Common myeloid progenitor, CD34-positive (primary cell): ENCODE measurements at places on chromosomes 7 and 10.

DNA sequence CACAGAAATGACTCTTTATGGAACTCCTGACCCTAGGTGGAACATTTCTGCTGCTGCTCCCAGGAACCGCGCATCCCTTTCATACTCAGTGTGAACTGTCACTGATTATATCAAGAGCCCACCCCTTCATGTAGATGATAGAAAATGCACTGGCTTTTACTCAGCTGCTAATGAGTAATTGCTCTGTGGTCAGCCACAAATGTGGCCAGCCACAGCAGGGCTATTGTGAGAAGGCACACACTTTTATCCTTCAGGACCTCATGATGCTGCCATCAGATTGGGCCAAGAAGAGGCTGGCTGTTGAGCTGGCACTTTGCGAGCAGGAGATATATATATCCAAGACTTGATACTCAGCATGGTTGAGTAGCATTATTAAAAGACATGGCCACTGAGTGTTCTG, 124.7 kb downstream of the CFAP58 start:
- DNase-seq: no peak

GRCh38 chr10:70379581-70380176, 2.7 kb downstream of the LRRC20 start:
- no peak for DNase-seq

DNA sequence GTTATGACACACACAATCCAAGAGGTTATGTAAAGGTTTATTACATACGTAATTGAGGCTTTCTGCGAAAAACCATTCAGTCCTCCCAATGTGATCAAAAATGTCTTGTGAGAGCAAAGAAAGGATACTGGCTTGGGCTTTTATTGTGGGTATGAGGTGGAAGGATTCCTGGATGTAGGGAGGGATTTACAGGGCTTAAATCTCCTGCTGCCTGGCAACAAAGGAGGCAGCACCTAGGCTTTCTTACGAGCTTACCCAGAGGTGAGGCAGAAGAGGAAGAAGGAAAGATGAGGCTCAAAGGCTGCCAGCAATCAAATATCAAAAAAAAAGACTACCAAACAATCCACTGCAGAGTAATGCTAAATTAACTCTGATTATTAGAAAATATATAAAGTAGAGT, 1149.5 kb upstream of the POT1 start:
- no peak for DNase-seq

DNA sequence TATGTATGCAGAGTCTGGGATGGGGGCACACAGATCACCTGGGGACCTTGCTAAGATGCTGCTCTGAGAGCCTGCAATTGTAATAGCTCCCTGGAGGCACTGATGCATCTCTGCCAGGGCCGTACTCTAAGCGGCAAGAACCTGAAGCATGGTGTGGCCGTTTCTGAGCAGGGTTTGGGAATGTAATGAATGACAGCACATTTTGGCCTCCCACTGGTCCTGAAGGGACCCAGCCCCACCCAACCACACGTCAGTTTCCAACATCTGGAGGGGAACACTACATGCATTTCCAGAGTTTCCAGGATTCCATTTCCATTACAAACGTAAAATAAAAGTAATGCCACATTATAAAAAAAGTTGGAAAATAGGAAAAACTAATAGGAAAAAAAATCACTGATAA, 14.0 kb downstream of the ZCCHC24 start:
- no peak for DNase-seq

DNA sequence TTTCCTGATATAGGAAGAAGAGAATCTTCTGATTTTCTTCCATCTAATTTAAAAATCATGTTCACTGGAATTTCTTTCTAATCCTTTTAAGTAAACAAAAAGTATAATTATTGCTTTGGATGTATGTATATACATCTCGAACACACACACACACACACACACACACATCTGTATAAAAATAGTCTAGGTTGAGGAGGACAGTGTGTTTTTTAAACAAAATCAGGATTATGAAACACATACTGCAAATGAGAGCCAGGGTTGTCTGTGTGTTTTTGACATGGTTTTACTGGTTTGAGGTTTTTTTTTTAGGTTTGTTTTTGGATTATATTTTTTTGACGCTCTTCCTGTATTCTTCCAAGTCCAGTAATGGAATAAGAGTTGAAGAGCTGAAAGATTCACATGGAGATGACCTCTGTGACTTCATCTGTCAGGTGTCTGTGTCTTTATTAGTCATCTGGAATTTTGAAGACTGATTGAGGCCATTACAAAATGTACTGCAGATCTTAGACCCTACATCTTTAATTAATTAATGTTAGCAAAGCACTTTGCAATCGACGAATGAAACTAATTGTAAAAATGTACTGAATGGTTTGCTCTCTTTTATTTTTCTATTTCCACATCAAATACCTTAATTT, 237.1 kb downstream of the SUGCT start:
- no peak for DNase-seq

- DNase-seq: no peak
Measured at GRCh38 chr10:34333513-34333912, 481.6 kb downstream of the PARD3 start.

DNA sequence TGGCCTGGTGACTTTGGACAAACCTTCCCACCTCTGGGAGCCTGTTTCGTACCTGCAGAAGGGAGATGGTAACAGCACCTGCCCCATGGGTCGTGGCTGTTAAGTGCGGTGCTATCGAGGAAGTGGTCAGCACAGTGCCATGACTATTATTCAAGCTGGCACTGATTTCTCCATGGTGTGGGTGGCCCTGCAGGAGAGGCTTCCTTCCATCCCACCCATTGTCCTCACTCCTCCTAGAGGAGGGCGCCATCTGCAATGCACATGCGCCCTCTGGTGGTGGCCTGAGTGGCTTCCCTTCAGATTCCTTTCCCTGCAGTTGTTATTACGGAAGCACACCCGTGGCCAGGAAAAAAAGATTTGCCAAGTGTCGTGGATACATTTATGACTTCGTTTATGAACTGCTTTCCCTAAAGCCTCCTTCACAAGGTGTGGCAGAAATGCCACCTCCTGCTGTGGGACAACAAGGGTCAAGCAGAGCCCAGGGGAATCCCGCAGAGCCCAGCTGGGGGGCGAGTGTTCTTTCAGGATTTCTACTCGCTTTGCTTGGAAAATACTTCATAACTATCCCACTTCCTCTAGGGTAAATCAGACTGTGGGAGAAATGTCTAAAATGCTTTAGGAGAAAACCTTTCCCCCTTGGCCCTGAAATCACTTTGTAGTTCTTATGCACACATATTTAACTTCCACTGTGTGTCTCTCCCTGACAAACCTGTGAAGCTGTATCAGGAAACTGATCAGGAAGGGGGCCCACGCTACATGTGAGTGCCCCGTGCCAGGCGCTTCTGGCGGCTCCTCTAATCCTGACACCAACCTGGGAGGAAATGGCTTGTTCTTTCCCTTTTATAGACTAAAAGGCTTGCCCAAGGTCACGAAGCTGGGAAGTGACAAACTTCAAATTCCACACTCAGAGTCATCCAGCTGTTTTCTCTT, 98.0 kb upstream of the ANLN start:
- peak; percentile 78 for DNase-seq

- no peak for DNase-seq
Measured at GRCh38 chr10:42962902-42963231, 114.0 kb upstream of the RET start.

DNA sequence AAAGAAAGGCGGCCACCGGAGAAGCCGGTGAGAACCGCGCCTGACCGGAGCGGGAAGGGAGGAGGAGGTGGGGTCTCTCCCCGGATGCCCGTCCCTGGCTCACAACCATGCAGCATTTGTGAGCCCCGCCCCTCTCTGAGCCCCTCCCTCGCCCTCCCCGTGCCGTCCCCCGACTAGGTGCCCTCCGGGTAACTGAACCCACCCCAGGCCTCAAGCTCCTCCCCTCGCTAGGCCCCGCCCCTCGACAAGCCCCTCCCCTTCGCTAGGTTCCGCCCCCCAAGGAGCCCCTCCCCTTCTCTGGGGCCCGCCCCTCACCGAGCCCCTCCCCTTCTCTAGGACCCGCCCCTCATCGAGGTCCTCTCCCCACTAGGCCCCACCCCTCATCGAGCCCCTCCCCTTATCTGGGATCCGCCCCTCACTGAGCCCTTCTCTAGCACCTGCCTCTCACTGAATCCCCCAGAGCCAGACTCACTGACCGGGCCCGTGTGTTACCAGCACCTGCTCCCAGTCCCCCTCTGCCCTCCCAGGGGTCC, 42.2 kb upstream of the HSPB1 start:
- DNase-seq: peak; percentile 60

GRCh38 chr10:60138026-60138425, 231.7 kb upstream of the CCDC6 start:
- DNase-seq: no peak

DNA sequence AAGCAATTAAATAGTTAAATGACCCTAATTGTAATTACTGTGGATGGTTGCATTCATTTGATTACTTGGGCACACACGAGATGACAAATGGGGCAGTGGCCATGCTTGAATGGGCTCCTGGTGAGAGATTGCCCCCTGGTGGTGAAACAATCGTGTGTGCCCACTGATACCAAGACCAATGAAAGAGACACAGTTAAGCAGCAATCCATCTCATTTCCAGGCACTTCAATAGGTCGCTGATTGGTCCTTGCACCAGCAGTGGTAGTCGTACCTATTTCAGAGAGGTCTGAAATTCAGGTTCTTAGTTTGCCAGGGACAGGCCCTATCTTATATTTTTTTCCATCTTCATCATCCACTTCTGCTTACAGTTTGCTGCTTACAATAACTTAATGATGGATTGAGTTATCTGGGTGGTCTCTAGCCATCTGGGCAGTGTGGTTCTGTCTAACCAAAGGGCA, 8.3 kb downstream of the PCBD1 start:
- peak; percentile 82 for DNase-seq

DNA sequence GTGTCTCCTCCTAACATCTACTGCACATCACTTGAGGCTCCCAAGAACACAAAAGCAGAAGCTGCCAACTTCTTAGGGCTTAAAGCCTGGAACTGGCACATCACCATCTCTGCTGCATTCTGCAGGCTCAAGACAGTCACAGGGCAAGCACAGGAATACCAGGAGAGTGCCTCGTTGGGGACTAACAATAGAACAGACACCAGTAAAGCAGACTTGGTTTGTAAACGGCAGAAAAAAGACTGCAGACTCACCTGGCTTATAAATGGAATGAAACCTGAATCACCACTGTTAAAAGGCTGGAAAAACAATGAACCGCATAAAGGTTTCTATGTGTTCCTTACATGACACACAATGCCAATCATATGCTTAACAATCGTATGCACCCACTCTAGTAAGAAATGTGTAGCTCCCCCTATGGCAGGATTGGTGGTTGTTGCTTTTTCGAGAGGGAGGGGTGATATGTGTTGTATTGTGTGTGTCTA, 12.8 kb downstream of the RHEB start:
- peak; percentile 32 for DNase-seq

DNA sequence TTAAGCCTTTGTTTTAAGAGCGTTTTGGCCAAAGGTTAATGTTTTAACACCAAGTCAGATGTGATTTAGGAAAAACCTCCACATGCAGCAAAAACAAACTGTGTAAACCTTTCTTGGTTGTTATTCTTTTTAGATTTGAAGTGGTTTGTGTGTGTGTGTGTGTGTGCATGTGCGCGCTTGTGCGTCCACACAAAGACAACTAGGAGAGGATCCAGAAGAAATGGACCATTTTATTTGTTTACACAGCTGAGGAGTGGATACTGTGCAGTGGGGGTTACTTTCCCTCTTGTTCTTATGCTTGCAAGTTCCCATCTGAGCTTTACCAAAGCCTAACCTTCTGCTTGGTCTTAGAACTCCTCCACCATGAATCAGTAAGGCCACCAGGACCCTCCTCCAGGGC, 20.0 kb downstream of the TCF7L2 start:
- DNase-seq: no peak

- DNase-seq: no peak
Measured at GRCh38 chr7:94154858-94155257, 150.7 kb upstream of the BET1 start.
